Activated naive CD4-positive, alpha-beta T cell treated with anti-CD3 and anti-CD28 coated beads, Interleukin-2, amount 50 U/mL, for 16 hours (primary cell): ENCODE measurements at places on chromosomes 2 and 18.
A peak's percentile ranks its signal among the peaks of the same experiment; 100 is the strongest.

DNA sequence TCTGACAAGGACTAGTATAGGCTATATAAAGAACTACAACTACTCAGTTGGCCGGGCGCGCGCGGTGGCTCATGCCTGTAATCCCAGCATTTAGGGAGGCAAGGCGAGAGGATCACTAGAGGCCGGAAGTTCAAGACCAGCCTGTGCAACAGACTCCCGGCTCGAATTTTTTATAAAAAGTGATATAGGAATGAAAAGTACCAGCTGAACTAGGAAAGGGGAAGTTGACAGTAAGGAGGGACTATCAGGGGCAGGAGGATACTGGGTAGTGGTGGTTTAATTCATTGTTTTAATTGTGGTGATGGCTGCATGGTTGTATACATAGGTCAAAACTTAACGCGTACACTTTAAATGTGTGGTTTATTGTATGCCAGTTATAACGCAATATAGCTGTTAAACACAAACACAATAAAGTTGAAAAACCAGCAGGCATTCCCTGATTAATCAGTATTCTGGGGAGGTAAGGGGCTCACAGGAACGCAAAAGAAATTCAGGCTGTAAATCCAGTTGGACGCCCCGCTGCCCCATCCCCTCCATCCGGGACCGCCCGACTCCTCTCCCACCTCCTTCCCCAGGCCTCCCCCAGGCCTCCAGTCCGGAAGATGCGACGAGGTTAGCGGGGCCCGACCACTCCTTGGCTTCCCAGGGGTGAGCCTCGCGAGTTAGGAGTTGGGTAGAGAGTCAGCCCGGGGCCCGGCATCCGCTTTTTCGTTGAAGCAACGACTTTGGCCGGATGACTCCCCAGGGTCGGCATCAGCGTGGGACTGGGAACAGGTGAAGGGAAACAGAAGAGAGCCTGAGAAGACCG lies 746 bp upstream of the POLR1B start:
- DNase-seq: peak; percentile 70

DNA sequence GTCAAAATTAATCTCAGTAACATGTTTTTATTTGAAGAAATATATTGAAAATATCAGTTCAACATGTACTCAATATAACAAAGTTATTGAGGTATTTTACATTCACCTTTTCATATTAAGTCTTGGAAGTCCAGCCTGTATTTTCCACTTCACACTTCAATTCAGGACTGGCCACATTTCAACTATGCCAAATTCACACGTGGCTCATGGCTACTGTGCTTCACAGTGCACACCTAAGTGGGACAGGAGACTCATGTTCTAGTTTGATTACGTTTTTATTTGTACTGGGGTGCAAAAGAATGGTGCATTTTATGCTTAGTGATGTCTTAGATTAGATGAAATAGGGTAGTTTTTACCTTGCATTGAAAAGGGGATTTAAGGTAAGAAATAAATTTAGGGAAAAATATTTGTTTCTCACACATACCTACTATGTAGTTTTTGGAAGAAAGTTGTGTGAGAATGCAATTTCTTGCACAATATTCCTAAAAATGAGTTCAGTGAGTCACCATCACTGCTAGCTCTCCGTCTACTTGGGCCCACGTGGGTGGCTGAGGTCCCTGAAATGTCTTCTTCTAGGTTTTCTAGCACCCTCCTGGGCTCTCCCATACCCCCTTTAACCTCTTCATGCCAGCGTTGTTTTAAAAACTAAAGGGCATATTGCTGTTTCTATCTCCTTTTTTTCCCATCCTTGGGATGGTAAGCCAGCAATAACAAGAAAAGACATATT lies 87.0 kb downstream of the ST6GAL2 start:
- DNase-seq: no peak

DNA sequence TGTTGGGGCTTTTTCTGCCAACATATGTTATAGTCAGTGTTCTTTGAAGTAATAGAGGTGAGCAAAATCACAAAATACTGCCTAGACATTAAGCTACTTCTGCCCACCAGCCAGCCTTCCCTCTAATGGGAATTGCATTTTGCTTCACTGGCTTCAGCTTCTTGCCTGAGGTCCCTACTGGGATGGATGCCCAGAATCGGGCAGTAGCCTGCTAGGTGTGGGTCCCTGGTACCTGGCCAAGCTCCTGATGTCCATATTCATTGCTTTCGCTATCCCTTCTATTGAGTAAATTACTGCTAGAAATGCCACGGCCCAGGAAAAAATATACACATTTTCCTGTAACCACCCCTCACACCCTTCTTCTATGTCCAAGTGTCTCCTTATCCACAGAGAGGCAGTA lies 27.0 kb downstream of the CRYGD start:
- no peak for DNase-seq

DNA sequence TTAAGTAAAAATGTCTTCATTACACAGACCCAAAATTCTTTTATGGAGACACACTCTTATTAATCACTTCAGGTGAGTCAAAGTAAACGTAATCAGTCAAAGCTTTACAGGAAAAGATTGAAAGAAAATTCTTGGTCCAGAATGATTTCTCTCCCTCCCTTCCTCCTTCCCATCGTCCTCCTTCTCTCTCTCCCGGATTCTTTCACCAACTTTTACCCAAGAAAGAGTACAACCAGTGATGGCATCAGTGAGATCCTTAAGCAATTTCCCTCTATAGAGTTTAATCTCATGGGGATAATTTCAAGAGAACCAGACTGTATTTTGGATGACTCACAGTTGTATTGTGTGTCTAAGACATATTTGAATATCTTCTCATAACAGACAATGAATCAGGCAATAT lies 258.1 kb downstream of the ALK start:
- DNase-seq: no peak
